NCI-H187 (cell line): ENCODE measurements at places on chromosomes 7 and 10.

DNA sequence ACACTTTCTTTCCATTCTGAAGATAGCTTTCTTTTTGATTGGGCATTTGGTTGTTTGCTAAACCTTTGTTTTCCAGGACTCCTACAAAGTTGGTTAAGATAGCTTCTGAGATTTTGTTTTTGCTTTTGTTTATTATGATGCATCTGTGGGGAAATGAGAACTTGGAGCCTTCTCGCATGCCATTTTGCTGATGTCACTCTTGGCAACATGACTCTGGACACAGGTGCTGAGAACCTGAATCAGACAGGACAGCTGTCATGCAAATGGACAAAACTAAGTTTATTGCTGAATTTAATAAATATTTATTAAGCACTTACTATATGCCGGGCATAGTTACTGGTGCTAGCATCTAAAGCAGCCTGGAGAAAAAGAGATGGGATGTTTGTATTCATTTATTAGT, 274.1 kb downstream of the ZEB1 start:
- no peak for DNase-seq

DNA sequence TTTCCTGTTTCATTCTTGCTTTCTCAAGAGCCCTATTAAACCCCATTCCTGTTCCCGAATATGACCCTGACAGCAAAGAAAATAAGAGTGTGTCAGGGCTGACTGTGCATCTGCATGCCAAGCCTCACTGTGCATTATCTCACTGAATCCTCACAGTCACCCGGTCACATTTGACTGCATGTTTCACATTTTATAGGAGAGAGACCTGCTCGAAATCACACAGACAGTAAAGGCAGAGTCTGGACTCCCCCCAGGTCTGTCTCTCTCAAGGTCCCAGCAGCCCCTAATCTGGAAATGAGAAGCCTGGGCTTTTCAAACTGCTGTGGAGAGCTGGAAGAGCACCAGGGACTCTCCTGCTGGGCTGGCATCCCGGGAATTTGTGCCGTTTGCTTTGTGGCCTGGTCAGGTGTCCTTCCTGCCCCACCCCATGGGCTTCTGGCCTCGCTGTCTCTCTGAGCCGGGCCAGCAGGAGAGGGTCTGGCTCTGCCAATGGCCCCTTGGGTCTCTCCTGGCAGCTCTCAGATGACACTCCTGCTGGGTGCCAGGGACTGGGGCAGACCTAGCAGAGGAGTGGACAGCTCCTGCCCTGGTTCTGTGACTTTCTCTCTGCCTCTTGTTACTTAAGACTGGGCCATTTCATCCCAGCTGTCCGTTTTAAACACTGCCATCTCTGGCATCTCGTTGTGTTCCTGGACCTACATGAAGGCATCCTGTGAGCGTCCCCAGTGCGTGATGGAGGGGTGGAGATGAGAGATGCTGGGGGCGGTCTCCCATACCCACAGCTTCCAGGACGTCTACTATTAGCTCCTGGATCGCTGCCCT, 173.6 kb downstream of the ARHGAP12 start:
- no peak for DNase-seq

DNA sequence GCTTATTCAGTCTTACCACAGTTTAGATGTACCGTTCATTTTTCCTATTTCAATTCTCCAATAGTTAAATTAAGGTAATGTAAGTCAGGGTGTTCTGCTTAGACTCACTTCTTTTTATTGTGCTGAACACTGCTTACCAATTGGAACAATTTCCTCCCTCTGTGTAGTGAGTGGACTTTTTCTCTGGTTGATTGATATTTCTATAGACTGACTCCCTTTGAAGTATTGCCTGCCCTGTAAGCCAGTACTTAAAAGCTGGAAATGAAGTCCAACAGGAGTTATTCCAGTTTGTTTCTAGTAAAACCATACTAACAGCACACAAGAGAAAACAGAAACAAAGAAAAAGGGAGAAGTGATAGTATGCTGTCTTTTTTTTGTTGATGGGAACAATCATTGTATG, 1674.9 kb downstream of the REEP3 start:
- DNase-seq, result no peak

GRCh38 chr10:13936826-13937225, 350.1 kb downstream of the PRPF18 start:
- no peak for DNase-seq

DNA sequence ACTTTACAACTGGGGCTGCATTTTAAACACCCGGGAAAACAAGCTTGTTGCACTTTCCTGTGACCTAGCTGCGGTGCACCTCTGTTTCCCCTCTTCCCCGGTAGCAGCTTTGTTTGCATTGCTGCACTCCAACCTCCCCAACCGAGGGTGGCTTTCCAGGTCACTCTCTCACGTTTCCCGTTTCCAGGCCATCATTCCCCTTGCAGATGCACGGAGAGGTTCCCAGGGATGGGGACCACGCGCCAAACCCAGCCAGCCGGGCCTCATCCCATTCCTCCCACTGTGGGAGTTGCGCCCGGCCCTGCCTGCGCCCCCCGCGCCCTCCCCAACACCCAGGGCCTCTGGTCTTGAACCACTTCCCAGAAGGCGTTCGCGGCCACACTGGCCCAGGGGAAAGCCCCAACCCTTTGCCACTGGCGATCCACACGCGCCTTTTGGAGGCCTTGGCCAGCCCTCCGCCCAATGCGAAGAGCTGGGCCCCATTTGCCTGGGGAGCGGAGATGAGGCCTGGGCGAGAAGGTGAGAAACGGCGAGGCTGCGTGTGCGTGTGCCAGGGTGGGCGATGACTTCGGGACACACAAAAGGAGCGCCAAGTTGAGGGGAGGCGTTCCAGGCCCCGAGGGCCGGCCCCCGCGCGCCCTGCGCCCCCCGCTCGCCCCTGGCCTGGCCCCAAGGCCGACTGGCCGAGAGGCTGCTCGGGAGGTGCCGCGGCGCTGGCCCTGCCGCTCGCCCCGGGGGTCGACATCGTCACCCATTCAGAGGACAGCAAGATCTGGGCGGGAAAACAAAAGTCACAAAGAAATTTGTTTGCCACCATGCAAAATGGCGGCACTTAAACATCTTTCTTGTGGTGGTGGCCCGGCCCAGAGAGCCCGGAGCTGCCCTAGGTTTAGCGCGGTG, 15.9 kb downstream of the SKIDA1 start:
- no peak for DNase-seq

- DNase-seq, result no peak
These were observed 585.0 kb upstream of the FOXK1 start for GRCh38 chr7:4097001-4097609.

DNA sequence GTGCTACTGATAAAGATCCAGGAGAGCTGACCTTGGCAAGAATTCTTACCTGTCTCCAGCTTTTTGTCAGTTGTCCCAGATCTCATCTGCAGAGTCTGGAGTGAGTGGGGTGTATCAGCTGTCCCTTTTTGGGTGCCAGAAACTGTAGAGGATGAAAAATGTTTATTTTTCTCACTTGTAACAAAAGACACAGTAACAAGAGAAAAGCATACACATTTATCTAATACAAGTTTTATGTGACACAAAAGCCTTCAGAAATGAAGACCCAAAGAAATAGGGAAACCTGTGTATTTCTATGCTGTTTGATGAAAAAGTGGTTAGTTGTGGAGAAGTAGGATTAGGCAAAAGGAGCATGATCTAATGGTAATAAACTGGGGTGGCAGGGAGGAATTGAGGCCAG, 58.5 kb upstream of the NPVF start:
- no peak for DNase-seq

GRCh38 chr7:93145354-93145753, 2.8 kb downstream of the SAMD9L start:
- no peak for DNase-seq

DNA sequence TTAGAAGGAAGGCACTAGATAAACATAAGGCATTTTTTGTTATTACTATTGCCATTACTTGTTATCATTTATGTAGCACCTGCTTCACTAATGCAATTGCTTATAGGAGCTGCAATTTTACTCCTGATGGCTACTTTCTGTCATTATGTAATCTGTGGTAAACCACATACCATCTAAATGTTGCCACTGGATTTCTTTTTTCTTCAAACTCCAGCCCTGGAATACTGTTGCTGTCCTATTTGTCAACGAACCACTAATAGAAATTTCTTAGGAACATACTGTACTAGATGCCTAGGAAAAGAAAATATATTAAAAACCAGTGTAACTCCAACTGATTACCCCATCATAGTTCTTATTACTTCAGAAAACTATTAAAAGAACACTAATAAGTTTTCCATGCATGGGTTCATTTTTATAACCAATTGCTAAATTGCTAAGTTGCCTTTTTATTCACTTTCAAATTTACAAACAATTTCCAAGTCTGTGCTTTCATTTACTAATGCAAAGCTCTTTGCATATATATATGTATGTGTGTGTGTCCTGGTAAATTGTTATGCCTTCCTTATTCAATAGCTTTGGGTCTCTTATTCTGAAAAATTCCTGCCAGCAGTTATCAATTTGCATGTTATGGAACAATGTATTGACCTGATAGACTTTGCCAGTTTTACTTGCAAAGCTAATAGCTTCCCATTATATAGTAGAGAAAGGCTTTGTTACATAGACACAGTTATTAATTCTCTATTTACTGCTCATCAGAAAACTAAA, 287.4 kb downstream of the EXOC4 start:
- DNase-seq, result no peak

DNA sequence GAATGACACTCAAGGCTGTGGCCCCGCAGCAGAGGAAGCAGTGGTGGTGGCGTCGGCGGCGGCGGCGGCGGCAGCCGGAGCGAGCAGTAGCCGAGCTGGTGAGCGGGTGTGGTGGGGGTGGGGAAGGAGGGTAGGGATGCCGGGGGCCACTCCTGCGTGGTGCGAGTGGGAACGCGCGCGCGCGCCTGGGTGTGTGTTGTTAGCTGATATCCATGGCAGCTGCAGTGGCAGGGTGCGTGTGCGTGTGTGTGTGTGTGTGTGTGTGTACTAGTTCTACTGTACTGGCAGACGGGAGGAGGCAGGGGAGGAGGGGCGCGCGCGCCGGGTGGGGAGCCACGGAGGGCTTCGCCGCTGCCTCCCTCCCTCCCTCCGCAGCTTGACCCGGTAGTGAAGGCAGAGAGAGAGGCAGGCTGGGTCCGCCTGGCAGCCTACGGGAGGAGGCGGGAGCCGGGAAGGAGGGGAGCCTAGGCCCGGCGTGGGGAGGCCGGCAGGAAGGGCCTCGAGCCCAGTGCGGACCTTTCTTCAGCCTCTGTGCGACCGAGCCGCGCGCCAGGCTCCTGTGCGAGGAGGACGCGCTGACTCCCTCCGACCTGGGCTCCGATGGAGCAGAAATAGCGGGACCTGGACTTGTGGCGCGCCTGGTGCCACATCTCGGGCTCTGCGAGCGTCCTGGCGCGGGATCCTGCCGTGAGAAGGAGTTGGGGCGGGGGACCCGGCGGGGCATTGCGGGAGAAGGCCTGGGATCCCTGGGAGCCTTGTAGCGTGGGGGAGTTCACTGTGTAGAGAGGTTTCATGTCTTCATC, at the start of gene MAGI2:
Gene MAGI2 (minus strand): TSS at position 110 of the 803 bp plus-strand sequence. CDS start 347 bp downstream, outside the sequence.
- DNase-seq, result no peak

- DNase-seq, result peak; percentile 5
These were observed 721 bp downstream of the CCNJ start for GRCh38 chr10:96043893-96044715.

- no peak for DNase-seq
These were observed 82.9 kb upstream of the NAMPT start for GRCh38 chr7:106367664-106368063.

GRCh38 chr7:2048006-2048405, 184.7 kb downstream of the MAD1L1 start:
- DNase-seq, result no peak

- no peak for DNase-seq
These were observed 43.0 kb upstream of the DLX6 start for GRCh38 chr7:96962221-96962885.

- no peak for DNase-seq
These were observed 43.7 kb downstream of the SRPK2 start for GRCh38 chr7:105345003-105345402.

- DNase-seq, result no peak
These were observed 13.1 kb upstream of the GPR141 start for GRCh38 chr7:37670436-37670835.

DNA sequence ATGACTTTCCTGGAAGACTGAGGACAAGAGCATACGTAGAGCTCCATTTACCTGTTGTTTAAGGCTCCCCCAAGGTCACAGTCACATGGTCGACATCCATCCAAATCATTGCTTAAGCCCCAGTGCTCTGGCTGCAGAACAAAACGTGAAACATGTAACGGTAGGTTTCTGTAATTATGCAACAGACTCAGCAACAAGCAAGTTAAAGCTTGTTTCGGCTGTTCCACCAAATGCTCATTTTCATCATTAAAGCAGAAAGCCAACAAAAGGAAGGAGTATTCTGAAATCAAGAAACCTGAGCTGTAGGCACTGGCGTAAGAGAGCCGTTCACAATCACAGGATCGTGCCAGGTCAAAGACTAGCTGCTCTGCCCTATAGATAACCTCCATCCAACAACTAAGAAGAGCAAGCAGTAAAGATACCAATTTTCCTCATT, 30.0 kb downstream of the LAMB1 start:
- no peak for DNase-seq

GRCh38 chr7:27603813-27604212, 58.9 kb downstream of the HIBADH start:
- DNase-seq, result no peak

- no peak for DNase-seq
These were observed 38.9 kb downstream of the ADAP1 start for GRCh38 chr7:915291-916218.

GRCh38 chr7:11177793-11178192, 204.1 kb downstream of the PHF14 start:
- DNase-seq, result no peak

GRCh38 chr10:23675585-23675984, 236.7 kb downstream of the OTUD1 start:
- no peak for DNase-seq

- DNase-seq, result no peak
These were observed 2.0 kb downstream of the ZMIZ1 start for GRCh38 chr10:79070606-79071395.

- peak; percentile 62 for DNase-seq
These were observed 5.9 kb downstream of the CPA2 start for GRCh38 chr7:130272381-130273080.

GRCh38 chr10:131121511-131122035, 189.9 kb downstream of the TCERG1L start:
- DNase-seq, result no peak

- no peak for DNase-seq
These were observed 20.9 kb downstream of the EBF3 start for GRCh38 chr10:129942936-129943715.

DNA sequence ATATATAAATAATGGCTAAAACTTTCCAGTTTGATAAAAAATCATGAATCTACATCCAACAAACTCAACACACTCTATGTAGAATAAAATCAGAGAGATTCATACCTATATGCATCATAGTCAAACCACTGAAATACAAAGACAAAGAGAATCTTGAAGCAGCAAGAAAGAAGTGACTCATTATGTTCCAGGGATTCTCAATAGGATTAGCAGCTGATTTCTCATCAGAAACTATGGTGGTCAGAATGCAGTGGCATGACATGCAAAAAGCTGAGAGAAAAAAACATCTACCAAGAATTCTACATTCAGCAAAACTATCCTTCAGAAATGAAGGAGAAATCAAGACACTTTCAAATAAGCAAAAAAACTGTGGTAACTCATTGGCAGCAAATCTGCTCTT, 187.4 kb downstream of the RNLS start:
- DNase-seq, result no peak
